A549 treated with AZD2906 at 1 μM for 4 hours (cell line): ENCODE measurements at places on chromosomes 13 and 19. TPM values are rescaled to one million over a fixed set of nuclear protein-coding genes. Genes with fewer than 3 reads are reported as not detected.

EBI3 gene
- 2.5 to 4.9 TPM (median 3.1 TPM) in 5 replicates for total RNA-seq

SIGLECL1 gene
- total RNA-seq: not detected in 5 replicates

CGB2 gene
- total RNA-seq: 0.09 to 0.21 TPM (median 0.21 TPM) in 3 of 5 replicates, not detected in the others

SLC15A1 gene
- total RNA-seq: 0.02 to 0.09 TPM (median 0.03 TPM) in 4 of 5 replicates, not detected in the other

KLHL1 gene
- total RNA-seq: not detected in 5 replicates

TMEM259 gene
- total RNA-seq: 80.7 to 142 TPM (median 126 TPM) in 5 replicates

PRMT1 gene
- 403 to 431 TPM (median 410 TPM) in 5 replicates for total RNA-seq

SERTAD1 gene
- 24.6 to 40.8 TPM (median 30.7 TPM) in 5 replicates for total RNA-seq

ZNF77 gene
- total RNA-seq: 1.4 to 2.0 TPM (median 1.6 TPM) in 5 replicates

DHDH gene
- total RNA-seq: 0.87 to 1.6 TPM (median 1.3 TPM) in 5 replicates

RPS28 gene
- total RNA-seq: 383 to 995 TPM (median 918 TPM) in 5 replicates

PRKCG gene
- total RNA-seq: 4.0 to 6.3 TPM (median 5.3 TPM) in 5 replicates

AXL gene
- 88.8 to 105 TPM (median 94.1 TPM) in 5 replicates for total RNA-seq

RASL11A gene
- 2.8 to 7.7 TPM (median 4.8 TPM) in 5 replicates for total RNA-seq

FREM2 gene
- not detected in 5 replicates for total RNA-seq

SLC17A7 gene
- 0.49 to 0.71 TPM (median 0.60 TPM) in 5 replicates for total RNA-seq

MAP3K10 gene
- 12.7 to 16.7 TPM (median 14.6 TPM) in 5 replicates for total RNA-seq

HPN gene
- total RNA-seq: 0.08 to 0.11 TPM (median 0.09 TPM) in 5 replicates

CEACAM21 gene
- total RNA-seq: 0.08 TPM in 1 of 5 replicates, not detected in the others

THSD1 gene
- total RNA-seq: 5.4 to 6.7 TPM (median 6.0 TPM) in 5 replicates

PEAK3 gene
- total RNA-seq: 0.17 to 0.39 TPM (median 0.28 TPM) in 5 replicates
